ENCODE measurements at places on chromosomes 13 and 19.

GRCh38 chr19:282501-282900 is 8.7 kb downstream of the PLPP2 start:
- DNase-seq, result no peak

DNA sequence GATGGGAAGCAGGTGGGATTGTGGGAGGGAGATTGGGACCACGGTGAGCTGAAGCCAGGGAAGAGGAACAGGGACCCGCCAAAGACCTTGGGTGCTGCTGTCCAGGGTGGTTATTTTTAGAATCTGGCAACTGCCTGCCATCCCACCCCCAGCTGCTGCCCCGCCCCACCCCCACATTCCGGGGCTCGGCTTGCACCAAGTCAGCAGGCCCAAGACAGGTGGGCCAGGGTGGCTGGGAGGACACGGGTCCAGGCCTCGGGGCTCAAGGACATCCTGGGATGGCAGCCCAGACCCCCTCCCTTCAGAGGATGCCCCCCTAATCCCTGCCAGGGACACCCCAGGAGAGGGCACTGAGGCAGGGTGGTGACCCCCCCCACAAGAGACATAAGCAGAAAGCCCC is 827 bp downstream of the CKM start:
- DNase-seq, result no peak

- DNase-seq, result no peak
These were observed 42.6 kb downstream of the C13orf42 start for GRCh38 chr13:51068501-51068900.

GRCh38 chr13:112067871-112068539 is 1.1 kb downstream of the SOX1 start:
- no peak for DNase-seq

DNA sequence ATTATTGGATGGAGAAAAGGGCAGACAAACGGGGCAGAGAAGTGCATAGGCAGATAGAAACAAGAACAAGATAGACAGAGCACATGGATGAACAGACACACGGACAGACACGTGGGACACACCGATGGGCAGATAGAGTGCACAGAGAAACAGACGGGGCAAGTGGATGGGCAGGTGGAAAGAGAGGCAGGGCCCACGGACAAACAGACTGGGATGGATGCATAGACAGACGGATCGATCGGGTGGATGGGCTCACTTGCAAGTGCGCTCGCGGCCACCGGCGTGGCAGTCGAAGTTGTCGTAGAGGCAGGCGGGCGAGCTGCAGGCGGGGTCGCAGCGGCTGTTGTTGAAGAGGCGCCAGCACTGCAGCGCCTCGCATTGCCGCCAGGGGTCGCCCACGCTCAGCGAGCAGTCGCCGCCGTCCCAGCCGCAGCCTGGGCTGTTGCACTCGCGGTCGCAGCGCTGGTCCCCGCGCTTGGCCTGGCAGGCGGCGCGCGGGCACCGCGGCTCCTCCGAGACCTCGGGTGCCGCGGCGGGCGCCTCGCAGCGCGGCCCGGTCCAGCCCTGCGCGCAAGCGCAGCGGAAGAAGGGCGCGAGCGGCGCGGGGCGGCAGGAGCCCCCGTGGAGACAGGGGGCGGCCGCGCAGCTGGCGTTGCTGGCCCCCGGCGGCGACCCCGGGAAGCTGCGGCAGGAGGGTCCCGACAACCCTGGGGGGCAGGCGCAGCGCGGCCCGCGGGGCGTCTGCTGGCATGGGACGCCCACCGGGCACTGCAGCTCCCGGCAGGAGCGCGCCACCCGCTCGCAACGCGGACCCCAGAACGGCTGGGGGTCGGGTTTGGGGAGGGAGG is 23.3 kb downstream of the NOTCH3 start:
- DNase-seq, result peak; percentile 54

Data from activated CD8-positive, alpha-beta memory T cell treated with anti-CD3 and anti-CD28 coated beads for 4 hours (primary cell).